ENCODE measurements at places on chromosomes 12 and 14.

- DNase-seq: no peak
These were observed 147.7 kb upstream of the VASH1 start for GRCh38 chr14:76613616-76614015.

GRCh38 chr12:98635657-98636323 lies 8.8 kb downstream of the IKBIP start:
- no peak for DNase-seq

DNA sequence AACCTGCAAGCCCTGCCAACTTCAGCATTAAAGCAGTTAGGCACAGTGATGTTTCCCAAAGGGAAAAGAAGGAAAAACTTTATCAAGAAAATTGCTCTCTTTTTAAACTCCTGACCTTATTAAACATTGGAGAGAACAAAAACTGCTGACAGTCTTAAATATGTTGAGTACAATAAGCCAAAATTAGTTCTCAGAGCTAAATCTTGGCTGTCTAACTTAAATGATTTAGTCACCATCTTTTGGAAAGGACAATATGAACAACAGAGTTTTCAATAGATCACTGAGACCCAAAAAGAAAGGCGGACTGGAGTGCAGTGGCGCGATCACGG lies 70.8 kb downstream of the DUSP6 start:
- DNase-seq: no peak

DNA sequence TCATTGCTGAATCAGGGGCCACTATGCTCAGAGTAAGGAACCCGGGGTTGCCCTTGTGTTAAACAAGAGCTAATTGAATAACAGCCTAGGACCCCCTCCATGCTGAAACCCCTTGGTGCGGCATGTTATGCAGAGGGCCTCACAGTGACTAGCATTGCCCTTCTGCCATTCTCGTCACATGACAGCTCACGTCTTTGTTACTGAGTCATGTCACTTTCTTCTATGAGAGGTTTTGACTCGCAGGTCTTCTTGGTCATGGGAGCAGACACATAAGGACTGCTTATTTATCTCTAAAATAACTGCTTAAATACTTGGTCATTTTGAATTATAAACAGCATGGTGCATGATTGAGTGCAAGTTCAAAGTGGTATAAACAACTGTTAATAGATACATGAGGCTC lies 24.9 kb downstream of the TCTN1 start:
- no peak for DNase-seq

DNA sequence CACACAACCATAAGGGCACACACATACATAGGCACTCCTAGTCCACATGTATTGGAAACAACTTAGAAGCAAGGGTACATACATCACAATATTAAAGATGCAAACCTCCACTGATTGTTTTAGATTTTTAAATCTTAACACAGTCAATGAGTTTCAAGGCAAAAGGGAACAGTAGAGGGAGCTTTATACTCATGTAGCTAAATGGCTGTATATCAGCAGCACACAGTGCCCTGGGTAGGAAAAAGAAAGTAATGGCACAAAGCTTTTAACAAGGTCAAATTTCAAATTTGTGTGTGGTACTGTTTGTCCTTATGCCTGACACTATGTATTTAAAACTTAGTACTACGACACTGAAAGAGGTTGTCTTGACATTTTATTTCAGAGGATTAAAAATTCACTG lies 262.0 kb downstream of the MED13L start:
- no peak for DNase-seq

GRCh38 chr12:15851919-15852318 lies 30.3 kb upstream of the STRAP start:
- DNase-seq: no peak

Data from NCI-H1436 treated with DMSO at 0.1 percent for 48 hours (cell line).